Activated naive CD4-positive, alpha-beta T cell treated with anti-CD3 and anti-CD28 coated beads, Interleukin-2, amount 50 U/mL, for 72 hours (primary cell): ENCODE measurements at places on chromosomes 3 and 15. TPM values are rescaled to one million over a fixed set of nuclear protein-coding genes. Genes with fewer than 3 reads are reported as not detected.

DNA sequence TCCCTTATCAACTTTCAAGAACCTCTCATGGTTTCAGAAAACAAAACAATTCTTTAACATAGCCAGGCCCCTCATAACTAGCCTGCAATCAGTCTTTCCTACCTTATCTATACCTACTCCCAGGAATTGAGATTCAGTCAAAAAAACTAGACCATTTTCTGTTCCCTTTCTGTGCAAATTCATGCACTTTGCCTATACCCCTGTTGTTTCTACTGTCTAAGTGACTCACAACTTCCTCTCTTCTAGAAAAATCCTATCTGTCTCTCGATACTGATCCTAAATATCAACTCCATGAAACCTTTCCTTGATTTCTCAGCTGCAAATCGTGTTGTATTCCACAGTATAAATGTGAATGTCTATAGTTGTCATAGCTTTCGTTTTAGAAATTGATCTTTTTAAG lies 10.9 kb upstream of the IL1RAP start:
- no peak for DNase-seq

DNA sequence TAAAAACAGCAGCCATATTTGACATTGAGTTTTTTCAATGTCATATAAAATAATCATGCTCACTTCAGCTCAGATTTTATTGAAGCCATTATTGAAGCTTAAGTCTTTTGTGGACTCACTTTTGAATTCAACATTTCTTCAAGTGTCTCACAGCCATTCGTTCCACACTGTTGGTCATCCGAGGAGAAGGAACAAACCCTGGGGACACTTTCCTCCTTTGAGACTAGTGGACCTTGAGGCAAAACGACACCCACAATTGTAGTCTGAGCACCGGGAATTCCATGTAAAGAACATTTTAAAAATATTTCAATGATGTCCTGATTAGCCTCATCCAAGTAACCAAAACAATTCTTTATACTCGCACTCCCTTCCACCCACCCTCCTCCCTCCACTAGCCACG lies 174.7 kb downstream of the CD47 start:
- no peak for DNase-seq

DNA sequence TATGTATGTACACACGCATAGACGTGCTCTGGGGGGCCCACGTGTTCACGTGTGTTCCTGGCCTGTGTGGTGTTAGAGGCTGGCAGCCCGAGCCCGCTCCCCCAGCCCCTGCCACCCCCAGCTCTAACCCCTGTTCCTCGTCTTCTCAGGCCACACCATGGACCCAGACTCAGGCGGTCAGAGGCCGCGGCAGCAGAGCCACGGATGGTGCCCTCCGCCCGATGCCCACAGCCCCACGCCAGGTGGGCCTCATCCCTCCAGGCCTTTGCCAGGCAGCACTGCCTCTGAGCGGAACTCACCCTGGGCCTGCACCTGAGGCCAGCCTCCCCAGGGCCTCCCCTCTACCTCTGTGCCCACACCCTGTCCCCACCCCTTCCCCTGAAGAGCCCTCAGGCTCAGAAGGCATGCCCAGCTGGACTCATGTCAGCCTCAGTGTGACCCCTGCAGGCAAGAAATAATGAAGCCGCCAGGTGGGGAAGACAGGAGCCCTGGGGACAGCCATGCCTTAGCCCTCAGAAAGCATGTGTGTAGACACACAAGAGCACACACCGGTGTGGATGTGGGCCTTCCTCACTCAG lies 16.4 kb upstream of the GNAT1 start:
- DNase-seq, result no peak

- DNase-seq, result no peak
Observed at GRCh38 chr3:136162322-136162721, 33.8 kb downstream of the MSL2 start.

GRCh38 chr3:191306428-191306827 lies 22.8 kb upstream of the CCDC50 start:
- no peak for DNase-seq

GRCh38 chr3:188211476-188211875 lies 57.5 kb downstream of the LPP start:
- no peak for DNase-seq

DNA sequence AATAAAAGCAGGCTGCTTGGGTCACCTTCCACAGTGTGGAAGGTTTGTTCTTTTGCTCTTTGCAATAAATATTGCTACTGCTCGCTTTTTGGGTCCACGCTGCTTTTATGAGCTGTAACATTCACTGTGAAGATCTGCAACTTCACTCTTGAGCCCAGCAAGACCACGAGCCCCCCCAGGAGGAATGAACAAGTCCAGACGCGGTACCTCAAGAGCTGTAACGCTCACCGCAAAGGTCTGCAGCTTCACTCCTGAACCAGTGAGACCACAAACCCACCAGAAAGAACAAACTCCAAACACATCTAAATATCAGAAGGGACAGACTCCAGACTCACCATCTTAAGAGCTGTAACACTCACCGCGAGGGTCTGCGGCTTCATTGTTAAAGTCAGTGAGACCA lies 47.5 kb upstream of the CCR4 start:
- no peak for DNase-seq

The CLCN2 gene
- 6.5 TPM for total RNA-seq

The NPAP1 gene
- not detected for total RNA-seq
